Lower leg skin (tissue), 4 donors: ENCODE measurements at places on chromosomes 7 and 10.

- DNase-seq = no peak
Observed at GRCh38 chr10:18505456-18506118, 145.8 kb downstream of the NSUN6 start.

DNA sequence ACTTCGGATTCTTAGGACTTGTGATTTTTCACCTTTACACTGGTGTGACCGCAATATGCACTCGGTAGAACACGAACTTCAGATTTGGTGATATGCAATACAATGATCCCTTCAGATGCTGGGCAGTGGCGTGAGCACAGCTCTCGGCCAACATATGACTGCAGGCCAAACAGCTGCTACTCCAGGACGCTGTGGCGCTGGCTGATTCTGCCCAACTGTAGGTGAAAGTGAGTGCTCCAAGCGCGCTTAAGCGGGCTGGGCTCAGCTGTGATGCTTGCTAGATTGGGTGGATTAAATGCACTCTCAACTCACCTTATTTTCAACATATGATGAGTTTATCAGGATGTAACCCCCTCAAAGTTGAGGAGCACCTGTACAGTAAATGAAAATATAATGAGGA lies 137.6 kb upstream of the RET start:
- DNase-seq = peak; percentile 37

- no peak for DNase-seq
Observed at GRCh38 chr10:133242611-133243356, 5.1 kb downstream of the VENTX start.

DNA sequence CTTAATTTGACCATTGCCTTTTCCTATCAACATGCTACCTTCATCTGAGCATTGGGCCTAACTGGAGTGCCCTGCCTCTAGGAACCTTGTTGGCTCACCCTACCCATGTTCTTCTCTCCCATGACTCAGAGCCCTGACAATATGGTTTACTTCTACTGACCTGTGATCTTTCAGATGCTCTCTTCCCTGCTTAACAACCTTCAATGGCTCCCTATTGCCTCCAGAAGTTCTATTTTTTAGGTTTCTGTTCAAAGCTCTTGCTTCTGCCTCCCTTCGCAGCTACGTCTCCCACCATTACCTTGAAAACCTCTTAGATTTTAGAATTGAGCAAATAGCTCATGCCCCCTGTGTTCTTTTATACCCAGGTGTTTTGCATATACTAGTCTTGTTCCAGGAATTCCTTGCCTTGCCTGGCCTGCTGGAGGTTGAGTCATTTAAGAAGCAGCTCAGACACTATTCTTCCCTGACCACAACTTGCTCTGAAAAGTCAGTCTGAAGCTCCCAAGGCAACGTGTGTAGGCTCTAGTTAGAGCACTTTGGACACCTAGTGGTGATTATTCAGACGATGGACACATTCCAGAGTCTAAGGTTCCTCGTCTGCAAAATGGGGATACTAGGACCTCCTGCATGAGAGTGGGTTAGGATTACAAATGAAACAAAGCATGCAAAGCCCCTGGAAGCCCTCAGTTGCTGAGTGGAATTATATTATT lies 64.4 kb upstream of the EMX2 start:
- DNase-seq = no peak

DNA sequence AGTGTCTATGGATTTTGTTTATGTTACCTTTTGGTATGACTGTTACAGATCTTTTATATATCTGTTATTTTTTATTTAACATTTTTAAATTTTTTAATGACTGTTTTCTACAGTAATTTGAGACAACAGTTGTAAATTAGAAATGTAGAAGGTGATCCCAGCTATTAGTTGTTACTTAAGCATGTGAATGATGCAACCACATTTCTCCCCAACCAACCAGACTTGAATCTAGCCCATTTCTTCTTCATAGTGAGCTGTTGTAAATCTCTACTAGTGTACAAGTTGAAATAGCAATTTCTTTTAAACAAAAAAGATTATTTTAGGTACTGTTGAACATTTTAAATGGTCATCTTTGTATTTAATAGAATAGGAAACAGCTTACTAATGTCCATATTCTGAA lies 18.0 kb downstream of the TMEM106B start:
- DNase-seq = no peak

- no peak for DNase-seq
Observed at GRCh38 chr7:7970531-7971307, 2.1 kb downstream of the GLCCI1 start.

GRCh38 chr7:12573885-12574284 lies 3.4 kb downstream of the SCIN start:
- no peak for DNase-seq

GRCh38 chr7:74587435-74588126 lies 69.9 kb upstream of the GTF2I start:
- DNase-seq = peak; percentile 96

DNA sequence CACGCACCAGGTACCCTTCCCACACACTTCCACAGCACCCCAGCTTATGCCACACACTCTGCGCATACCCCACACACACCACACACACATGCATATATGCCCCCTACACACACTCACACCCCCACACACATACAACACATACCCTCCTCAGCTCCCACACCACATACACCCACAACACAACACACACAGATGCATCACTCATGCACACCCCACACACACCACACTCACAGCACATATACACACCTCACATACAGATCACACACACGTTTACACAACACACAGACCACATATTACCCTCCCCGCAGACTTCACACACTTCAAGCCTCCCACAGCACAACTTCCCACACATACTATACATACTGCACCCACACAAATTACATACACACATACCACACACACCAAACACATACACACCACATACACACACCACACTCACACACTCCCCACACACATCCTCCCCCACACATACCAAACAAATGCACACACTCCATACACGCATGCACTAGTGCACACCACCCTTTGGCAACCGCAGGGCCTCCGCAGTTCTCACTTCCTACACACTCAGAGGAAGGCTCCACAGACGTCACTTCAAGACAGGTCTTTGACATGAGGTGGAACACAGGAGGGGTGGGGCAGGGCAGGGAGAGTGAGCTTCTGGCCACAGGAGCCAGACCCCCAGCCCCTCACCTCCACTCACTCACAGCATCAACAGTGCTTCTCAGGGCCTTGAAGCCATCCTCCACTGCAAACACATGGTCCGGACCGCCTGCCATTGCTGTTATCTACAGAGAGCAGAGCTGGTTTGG lies 18.5 kb upstream of the ANTXRL start:
- peak; percentile 11 for DNase-seq

- DNase-seq = no peak
Observed at GRCh38 chr10:132078746-132079345, 13.1 kb downstream of the JAKMIP3 start.

DNA sequence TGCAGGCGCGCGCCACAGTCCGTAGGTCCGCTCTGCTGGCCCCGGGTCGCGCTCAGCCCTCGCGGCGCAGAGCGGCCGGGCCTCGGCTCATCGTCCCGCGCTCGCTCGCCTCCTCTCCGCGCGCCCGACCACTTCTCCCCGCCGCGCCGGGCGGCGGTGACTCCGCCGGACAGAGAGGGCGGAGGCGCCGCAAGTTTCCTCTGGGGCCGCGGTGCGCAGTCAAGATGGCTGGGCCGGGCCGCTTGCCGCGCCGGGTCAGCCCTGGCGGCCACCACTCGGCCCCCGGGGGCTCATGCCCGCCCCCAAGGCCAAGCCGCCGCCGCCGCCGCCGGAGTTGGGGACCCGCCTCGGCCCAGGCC lies 441 bp downstream of the FZD8 start:
- no peak for DNase-seq

DNA sequence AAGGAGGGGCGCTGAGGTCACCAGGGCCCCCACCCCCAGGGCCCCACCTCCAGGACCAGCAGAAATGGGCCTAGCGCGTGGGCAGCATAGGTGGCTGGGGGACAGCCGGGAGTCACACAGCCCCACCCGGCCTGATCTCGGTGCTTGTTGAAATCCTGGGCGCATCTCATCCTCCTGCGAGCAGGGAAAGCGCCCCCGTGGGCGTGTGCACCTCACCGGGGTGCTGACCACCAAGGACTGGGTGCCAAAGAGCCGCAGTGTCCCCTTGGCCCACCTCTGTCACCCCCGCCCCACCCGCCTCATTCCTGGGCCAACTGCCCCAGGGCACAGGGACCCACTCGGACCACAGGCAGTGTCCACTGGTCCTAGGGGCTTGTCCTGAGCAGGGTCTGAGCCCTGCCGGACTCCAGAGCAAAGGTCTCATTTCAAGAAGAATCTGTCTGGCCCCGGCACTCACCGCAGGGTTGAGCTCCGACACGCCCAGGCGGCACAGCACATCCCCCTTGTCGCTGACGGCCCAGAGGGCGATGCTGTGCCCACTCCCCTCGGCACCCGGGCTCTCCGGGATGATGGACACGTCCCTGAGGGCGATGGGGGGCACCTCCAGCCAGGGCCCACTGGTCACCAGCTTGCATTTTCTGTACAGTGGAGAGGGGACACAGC lies 11.4 kb downstream of the BHLHA15 start:
- DNase-seq = no peak

GRCh38 chr7:45143616-45144015 lies 14.0 kb upstream of the RAMP3 start:
- DNase-seq = no peak

DNA sequence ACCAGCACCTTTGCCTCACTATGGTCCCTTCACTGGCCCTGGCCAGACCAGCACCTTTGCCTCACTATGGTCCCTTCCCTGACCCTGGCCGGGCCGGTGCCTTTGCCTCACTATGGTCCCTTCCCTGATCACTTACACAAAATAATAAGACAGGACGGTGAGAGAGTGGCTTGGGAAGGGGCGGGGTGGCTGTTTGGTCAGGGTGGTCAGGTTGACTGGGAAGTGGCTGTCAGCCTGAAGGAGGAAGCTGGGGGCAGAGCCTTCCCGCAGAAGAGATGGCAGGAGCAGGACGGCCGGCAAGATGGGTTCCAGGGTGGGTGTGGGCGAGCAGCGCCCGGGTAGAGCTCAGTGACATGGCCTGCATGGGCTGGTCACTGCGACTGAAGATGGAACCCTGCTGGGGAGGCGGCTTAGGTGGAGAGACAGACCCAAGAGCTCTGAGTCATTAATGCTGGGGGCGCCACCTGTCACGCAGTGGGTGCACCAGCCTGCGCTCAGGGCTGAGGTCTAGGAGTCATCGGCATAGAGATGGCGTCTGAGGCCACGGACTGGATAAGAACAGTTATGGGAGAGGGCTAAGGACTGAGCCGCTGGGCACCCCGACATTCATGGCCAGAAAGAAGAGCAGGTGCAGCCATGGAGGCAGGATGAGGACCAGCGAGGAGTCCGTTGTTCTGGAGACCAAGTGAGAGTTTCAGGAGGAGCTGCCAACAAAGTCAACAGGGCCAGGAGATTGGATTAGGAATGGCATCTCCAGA lies 91.8 kb downstream of the CHST15 start:
- DNase-seq = no peak

GRCh38 chr10:11229893-11230292 lies 212.2 kb downstream of the CELF2 start:
- DNase-seq = no peak

DNA sequence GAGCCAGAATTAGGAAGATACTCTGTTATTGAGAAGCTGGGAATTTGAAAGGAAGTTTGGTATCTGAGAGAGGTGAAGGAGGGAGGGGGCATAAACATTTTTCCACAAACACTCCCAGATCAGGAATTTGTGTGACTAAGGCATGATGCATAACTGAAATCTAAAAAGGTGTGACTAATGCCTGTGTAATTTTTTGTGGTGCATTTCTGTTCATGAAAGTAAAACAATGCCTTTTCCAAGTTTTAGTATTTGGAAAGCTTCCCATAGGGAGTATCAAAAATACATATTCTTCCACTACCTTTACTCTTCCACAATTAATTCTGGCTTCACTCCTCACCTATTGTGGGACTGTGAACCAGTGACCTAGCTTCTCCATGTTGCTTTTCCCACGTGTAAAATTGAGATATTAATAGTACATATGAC lies 56.4 kb upstream of the CAV2 start:
- no peak for DNase-seq

DNA sequence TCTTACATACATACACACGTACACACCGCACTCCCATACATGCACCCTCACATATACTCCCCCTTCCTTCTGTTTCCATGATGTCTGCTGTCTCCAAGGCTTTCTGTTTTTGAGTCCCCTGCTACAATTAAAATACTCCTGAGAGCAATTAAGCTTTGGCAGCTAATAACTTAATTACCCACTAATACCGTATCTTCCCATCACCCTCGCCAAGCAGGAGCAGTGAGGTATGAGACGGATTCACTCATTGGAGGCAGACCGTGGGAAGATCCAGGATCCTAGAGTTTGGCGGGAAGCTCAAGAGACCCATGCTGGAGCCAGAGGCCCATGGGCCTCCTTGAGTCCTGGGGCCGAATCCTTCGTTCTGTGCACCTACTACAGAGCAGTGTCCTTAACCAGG lies 1.7 kb upstream of the CALN1 start:
- DNase-seq = no peak

- no peak for DNase-seq
Observed at GRCh38 chr7:69735582-69735981, 137.3 kb downstream of the AUTS2 start.
